G401 (cell line): ENCODE measurements at places on chromosomes 16 and 17.

- DNase-seq, result no peak
These were observed 357.9 kb upstream of the ZFHX3 start for GRCh38 chr16:73405851-73406250.

GRCh38 chr17:12457493-12457892 lies 208.2 kb upstream of the MYOCD start:
- no peak for DNase-seq

DNA sequence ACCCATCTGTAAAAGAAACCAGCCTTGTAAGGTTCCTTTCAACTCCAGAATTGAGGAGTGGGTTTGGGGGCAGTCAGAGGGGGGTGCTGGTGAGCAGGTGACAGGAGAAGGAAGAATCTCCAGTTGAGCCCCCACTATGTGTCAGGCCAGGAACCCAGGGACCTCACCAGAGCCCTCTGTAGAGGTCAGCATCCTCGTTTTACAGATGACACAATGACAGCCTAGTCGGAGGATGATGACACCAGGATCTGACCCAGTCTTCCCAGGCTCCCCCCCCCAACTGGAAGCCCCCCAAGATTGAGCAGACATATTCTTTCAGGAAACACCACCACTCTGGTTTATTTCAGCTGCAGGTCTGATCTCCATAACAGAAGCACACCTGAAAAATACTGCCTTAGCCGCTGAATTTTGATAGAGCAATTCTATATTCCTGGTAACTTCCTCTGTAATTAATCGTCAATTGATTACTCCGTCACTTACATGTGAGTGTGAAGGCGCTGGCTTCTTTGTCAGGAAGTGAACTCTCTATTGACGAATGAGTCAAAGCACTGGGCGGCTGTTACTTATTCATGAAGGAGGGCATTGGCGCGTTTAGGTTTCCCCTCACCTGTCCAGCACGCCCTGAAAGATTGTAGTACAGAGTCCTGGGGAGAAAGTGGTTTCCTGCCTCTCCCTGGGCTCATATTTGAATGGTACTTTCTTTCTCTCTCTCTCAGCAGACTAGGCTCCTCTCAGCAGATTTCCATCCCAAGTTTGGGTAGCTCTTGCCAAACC lies 21.2 kb downstream of the SOCS3 start:
- DNase-seq, result no peak

DNA sequence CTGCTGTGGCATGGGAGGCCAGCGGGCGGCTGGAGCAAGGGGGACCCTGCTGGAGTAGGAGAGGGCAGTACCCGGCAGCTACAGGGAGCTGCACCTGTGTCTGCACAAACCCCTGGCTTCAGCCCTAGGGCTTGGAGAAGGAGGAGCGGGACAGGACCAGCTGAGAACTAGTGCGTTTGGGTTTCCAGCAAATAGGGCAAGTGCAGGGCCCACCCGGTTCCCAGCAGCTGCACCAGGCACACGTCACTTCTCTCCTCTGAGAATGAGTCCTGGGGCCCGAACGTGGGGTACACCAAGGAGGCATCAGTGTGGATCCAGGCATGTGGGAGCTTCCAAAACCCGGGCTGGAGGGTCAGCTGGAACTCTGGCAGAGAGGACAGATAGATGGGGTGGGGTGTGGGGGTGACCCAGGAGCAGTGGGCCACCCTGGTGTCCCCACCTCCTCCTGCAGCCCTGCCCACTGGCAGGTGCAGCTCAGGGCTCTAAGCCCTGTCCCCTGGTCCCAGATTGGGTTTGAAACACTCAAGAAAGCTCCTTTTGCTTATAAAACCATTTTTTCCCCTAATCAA lies 5.6 kb downstream of the C16orf89 start:
- no peak for DNase-seq

DNA sequence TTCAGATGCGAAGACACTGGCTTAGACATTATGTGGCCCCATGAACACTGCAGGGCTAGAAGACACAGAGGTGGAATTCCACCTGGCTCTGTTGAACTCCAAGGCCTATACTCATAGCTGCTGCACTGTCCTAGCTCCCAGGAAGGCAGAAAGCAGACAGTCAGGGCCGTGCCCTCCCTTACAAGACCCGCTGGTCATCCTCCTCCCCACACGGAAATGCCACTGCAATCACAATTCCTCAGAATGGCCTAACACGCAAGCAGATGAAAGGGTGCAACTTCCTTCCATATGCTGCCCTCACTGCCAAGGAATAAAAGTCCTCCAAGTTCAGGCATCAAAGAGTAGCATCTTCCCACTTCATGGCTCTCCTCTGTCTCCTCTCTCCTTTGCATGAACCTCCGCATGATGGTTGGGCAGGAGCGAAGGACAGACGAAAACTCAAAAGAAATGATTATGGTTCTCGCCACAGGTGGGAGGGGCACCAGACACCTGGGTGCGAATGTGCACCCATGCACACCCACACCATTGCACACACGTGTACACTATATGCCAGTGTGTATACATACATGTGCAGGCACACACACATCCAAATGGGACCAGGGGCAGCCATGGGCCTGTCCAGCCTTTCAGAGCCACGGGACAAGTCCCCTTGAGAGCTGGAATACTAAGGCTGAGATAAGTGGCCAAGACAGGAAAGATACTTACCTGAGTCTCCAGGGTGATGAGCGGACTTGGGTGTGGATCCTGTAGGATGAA lies 113.3 kb downstream of the XYLT1 start:
- no peak for DNase-seq

GRCh38 chr16:51243936-51244436 lies 92.9 kb upstream of the SALL1 start:
- DNase-seq, result no peak

DNA sequence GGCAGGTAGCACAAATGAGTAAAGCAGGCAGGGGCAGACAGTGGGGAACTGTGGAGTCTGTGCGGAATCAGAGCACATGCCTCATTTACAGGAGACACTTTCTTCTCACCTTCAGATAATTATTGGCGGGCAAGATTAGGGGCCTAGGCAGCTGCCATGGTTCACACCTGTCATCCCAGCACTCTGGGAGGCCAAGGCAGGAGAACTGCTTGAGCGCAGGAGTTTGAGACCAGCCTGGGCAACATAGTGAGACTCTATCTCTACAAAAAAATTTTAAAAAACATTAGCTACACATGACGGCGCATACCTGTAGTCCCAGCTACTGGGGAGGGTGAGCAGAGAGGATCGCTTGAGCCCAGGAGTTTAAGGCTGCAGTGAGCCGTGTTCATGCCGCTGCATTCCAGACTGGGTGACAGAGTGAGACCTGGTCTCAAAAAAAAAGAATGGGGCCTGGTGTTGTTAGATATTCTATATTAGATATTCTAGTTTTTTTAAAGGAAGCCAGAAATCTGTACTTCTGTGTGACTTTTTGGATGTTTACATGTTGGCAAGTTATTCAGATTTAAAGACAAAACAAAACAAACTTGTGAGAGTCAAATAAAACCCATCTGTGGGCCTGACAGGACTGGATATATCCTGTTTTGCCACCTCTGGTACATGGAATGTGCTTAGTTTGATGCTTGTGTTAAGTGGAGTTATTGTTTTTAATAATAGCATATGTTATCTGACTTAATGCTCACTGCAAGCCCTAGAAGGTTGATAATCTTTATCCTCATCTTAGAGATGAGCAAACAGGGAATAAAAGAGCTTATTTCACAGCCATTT lies 4.9 kb upstream of the LPCAT2 start:
- no peak for DNase-seq

DNA sequence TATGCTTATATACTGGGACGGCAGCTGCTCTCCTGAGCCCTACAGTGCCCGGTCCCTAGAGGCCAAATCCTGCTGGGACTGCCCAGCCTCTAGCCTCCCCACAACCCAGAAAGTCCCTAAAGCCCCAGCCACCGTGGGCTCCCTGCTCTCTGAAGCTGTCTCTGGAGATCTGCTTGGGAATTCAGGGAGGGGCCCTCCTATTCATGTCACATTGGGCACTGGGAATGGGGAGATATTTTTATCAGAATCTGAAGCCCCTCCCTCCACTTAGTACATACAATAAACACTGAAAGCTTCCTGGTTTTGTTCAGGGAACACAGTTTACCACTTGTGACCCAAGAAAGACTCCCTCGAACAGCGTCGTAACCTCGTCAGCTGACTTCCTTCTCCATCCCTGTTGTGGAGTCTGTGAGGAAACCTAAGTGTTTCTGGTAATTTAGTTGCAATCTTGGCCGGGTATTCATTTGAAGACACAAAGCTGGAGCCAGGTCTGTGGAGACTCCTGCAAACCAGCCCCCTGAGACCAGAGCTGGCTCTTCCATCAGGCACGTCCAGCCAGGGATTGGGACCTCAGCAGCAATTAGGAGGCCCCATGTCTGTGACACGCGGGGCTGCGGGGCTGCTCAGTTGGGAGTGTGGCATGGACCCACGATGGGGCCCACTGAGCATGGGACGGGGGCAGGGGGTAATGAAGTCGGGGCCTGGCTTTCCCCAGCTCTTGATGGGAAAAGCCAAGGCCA lies 38.5 kb downstream of the PGS1 start:
- DNase-seq, result no peak
